ENCODE measurements at places on chromosomes 3 and 15. TPM values are rescaled to one million over a fixed set of nuclear protein-coding genes. Genes with fewer than 3 reads are reported as not detected.

- no peak for DNase-seq
- no peaks in the 10 kb centered on the region for H3K4me1 ChIP-seq
- no peak overlapping the region for H3K4me3 ChIP-seq
- no peak overlapping the region for H3K27ac ChIP-seq
These were observed 201.4 kb downstream of the UBE3A start for GRCh38 chr15:25237291-25237978.

DNA sequence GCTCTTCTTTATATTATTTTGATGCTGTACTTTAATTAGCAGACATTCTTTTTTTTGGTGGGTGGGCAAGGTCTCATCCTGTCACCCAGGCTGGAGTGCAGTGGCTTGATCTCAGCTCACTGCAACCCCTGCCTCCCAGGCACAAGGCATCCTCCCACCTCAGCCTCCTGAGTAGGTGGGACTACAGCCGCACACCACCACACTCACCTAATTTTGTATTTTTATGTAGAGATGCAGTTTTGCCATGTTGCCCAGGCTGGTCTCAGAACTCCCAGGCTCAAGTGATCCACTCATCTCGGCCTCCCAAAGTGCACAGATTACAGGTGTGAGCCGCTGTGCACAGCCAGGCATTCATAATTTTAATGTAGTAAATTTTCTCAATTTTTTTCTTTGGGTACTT, 608.1 kb downstream of the ZNF385D start:
- H3K36me3 ChIP-seq: no peaks in the 10 kb centered on the region
- 0 out of 2 replicates have a peak, but pooled peaks cover 13% of the 10 kb centered on the region for H3K4me1 ChIP-seq
- H3K27me3 ChIP-seq: no peaks in the 10 kb centered on the region
- DNase-seq: no peak
- H3K4me3 ChIP-seq: no peak overlapping the region

DNA sequence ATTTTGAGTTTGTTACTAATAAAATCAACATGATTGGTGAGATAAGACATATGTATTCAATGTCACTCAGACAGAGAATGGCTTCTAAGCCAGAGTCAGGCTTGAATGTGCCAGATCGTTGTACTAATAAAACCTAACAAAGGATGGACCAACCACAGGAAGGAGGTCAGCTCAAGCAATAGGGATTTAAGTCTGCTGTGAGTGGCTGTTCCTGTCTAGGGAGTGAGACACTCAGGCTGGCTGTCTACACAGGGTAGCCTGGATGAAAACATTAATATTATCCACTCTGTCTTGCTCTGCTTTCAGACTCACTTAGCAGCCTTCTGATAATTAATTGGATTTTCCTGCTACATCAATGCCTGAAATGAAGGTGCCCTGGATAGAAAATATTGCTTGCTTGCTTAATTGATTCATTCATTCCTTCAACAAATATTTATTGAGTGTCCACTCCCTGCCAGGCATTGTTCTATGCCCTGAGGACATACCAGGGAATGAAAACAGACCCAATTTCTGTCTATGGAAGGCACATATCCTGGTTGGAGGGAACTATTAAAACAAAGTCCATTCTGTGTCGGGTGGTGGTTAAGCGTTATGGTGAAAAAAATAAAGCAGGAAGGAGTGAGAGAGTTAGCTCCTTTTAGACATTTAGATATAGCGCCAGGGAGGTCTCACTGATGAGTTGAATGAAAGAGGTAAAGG, 239.4 kb downstream of the CHST2 start:
- no peak overlapping the region for H3K4me3 ChIP-seq
- H3K27ac ChIP-seq: no peak overlapping the region
- H3K4me1 ChIP-seq: no peaks in the 10 kb centered on the region
- DNase-seq: no peak
- H3K36me3 ChIP-seq: no peaks in the 10 kb centered on the region
- no peaks in the 10 kb centered on the region for H3K27me3 ChIP-seq

Gene TMEM40
- total RNA-seq: 0.14 TPM

DNA sequence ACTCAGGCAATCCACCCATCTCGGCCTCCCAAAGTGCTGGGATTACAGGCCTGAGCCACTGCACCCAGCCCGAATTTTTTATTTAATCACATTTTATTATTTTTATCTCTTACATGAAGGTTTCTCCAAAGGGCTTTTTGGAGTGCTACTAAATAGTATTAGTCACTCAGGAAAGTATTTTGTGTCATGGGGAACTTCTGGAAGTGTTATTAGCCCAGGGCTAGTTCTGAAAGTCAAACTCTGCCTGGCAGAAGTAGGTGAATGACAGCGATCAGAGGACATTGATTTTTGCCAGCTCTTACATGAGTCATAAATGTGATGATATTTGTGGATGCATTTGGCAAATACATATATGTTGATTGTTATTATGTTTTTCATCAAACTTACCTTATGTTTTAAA, 48.7 kb downstream of the ZPLD1 start:
- no peak overlapping the region for H3K4me3 ChIP-seq
- no peak overlapping the region for H3K27ac ChIP-seq
- H3K4me1 ChIP-seq: no peaks in the 10 kb centered on the region
- no peaks in the 10 kb centered on the region for H3K27me3 ChIP-seq

GRCh38 chr15:96272427-96272826, 58.1 kb upstream of the NR2F2 start:
- H3K27ac ChIP-seq: no peak overlapping the region
- H3K36me3 ChIP-seq: no peaks in the 10 kb centered on the region
- no peak overlapping the region for H3K4me3 ChIP-seq
- H3K4me1 ChIP-seq: 0 out of 2 replicates have a peak, but pooled peaks cover 5% of the 10 kb centered on the region
- no peak for DNase-seq

- peaks cover 11% of the 10 kb centered on the region for H3K4me1 ChIP-seq
- no peak overlapping the region for H3K4me3 ChIP-seq
- no peak for DNase-seq
- H3K36me3 ChIP-seq: no peaks in the 10 kb centered on the region
- H3K27me3 ChIP-seq: no peaks in the 10 kb centered on the region
These were observed 46.8 kb downstream of the EOMES start for GRCh38 chr3:27675287-27675686.

- DNase-seq: peak; percentile 89
- no peak overlapping the region for H3K27ac ChIP-seq
- peak overlapping the region; percentile 68 for H3K4me3 ChIP-seq
- H3K4me1 ChIP-seq: peaks cover 44% of the 10 kb centered on the region
These were observed 9.7 kb downstream of the EOMES start for GRCh38 chr3:27712136-27713077.

Gene C3orf70
- total RNA-seq: 1.5 TPM

- H3K4me3 ChIP-seq: no peak overlapping the region
- H3K27ac ChIP-seq: no peak overlapping the region
- H3K4me1 ChIP-seq: no peaks in the 10 kb centered on the region
- DNase-seq: no peak
- no peaks in the 10 kb centered on the region for H3K36me3 ChIP-seq
These were observed 57.3 kb upstream of the MYRIP start for GRCh38 chr3:39752019-39752637.

- H3K36me3 ChIP-seq: no peaks in the 10 kb centered on the region
- H3K4me3 ChIP-seq: no peak overlapping the region
- H3K27ac ChIP-seq: no peak overlapping the region
- H3K4me1 ChIP-seq: no peaks in the 10 kb centered on the region
These were observed 905.6 kb downstream of the NAALADL2 start for GRCh38 chr3:175764722-175765121.

- H3K4me1 ChIP-seq: no peaks in the 10 kb centered on the region
- no peaks in the 10 kb centered on the region for H3K27me3 ChIP-seq
- peaks cover 18% of the 10 kb centered on the region for H3K36me3 ChIP-seq
- DNase-seq: no peak
These were observed 196.8 kb downstream of the GOLGA6L6 start for GRCh38 chr15:20344601-20345400.

Gene CRABP1
- 127 TPM for total RNA-seq

DNA sequence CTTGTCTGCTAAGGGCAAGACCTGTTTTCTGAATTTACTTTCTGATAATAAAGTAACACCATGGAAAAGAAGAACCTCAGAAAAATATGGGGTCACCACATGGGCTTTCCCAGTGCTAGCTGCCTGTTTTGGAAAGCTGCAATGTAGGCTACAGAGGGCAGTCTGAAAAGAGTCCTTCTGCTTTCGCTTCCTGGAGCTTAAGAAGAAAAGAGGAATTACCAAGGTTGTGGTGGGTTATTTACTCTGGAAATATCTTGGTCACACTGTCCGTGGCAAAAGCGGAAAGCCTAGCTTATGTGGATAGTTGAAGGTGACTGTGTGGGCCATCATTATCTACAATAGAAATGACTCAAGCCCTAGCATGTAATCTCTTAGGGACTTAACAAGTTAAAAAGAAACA, 31.7 kb upstream of the IP6K2 start:
- H3K4me3 ChIP-seq: no peak overlapping the region
- no peak overlapping the region for H3K27ac ChIP-seq
- no peaks in the 10 kb centered on the region for H3K36me3 ChIP-seq
- DNase-seq: no peak
- no peaks in the 10 kb centered on the region for H3K4me1 ChIP-seq

Gene TLR9
- total RNA-seq: not detected

DNA sequence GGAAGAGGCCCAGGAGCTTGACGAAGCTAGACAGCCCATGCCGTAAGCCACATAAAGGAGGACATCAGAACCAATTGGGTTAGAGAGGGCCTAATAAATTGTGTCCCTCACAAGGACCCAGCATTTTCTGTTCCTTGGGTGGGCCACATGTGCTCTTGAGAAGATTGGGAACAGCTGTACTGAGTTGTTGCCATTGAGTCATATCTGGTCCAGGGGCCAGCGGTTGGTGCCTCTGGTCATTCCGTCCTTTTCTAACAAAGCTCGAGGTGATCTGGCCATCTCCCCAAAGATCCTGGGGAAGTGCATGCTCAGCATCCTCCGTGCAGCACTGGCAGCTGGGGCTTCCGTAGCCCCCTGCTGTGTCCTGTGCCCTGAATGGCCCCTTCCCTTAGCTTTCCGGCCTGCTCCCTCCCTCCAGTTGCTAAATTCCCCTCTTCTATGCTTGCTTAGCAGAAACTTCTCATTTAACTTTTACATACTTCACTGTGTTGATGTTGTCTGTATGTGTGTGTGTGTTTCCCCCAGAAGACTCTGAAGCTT, 73.0 kb downstream of the EEFSEC start:
- no peaks in the 10 kb centered on the region for H3K27me3 ChIP-seq
- H3K4me1 ChIP-seq: peaks cover 4% of the 10 kb centered on the region
- no peak overlapping the region for H3K27ac ChIP-seq
- H3K4me3 ChIP-seq: no peak overlapping the region
- peaks cover 12% of the 10 kb centered on the region for H3K36me3 ChIP-seq

GRCh38 chr3:39205131-39205530, 12.7 kb upstream of the XIRP1 start:
- no peaks in the 10 kb centered on the region for H3K27me3 ChIP-seq
- H3K4me3 ChIP-seq: no peak overlapping the region
- no peaks in the 10 kb centered on the region for H3K36me3 ChIP-seq
- no peak overlapping the region for H3K27ac ChIP-seq
- DNase-seq: no peak

DNA sequence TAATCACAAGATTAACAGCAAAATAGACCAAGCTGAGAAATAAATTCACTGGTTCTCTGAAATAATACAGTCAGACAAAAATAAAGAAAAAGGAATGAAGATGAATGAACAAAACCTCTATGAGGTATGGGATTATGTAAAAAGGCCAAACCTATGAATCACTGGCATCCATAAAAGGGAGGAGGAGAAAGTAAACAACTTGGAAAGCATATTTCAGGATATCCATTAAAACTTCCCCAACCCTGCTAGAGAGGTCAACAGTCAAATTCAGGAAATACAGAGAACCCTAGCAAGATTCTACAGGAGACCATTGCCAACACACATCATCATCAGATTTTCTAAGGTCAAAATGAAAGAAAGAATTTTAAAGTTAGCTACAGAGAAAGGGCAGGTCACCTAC, 649.7 kb upstream of the CBLB start:
- no peak for DNase-seq
- H3K27me3 ChIP-seq: no peaks in the 10 kb centered on the region
- no peaks in the 10 kb centered on the region for H3K36me3 ChIP-seq
- H3K4me1 ChIP-seq: no peaks in the 10 kb centered on the region
- no peak overlapping the region for H3K27ac ChIP-seq

GRCh38 chr3:182811269-182811596, 17.9 kb downstream of the ATP11B start:
- H3K36me3 ChIP-seq: no peaks in the 10 kb centered on the region
- H3K4me3 ChIP-seq: no peak overlapping the region
- H3K27me3 ChIP-seq: no peaks in the 10 kb centered on the region
- H3K27ac ChIP-seq: no peak overlapping the region

GRCh38 chr3:125186800-125187598, 25.5 kb downstream of the SLC12A8 start:
- no peaks in the 10 kb centered on the region for H3K27me3 ChIP-seq
- no peaks in the 10 kb centered on the region for H3K36me3 ChIP-seq
- no peak for DNase-seq
- H3K4me3 ChIP-seq: no peak overlapping the region
- H3K4me1 ChIP-seq: peaks cover 13% of the 10 kb centered on the region

Gene OR5K2
- total RNA-seq: not detected

DNA sequence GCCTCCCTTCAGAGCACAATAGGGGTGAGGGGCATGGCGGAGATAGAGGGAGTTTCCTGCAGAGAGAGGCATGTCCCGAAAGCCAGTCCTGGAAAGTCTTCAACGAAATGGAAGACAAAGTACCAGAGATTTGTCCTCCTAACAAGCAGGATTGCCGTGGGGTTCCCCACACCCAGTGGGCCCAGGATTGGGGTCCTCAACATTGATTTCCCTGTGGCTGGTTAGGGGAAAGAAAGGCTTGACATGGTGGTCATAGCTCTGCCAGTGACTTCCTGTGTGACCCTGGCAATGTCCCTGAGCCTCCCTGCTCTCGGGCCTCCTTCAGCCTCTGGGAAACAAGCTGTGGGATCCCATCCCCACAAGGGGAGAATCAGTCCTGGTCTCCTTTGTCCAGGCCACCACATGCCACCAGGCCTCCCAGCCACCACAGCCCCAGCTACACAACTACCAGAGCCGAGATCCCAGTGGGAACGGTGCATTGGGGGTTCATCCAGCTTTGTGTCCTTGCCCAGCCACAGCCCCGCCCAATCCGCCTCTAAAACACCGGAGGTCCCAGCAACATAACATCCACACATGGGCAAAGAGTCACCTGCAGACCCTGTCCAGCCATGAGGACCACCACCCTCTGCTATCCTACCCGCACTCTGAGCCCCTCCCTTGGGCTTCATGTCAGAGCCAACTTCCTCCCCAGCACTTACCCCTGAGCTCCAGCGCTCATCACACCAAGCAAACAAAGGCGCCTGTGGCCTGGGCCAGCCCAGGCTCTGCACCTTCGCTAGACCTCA, 63.0 kb downstream of the ADAMTS17 start:
- H3K36me3 ChIP-seq: no peaks in the 10 kb centered on the region
- no peaks in the 10 kb centered on the region for H3K27me3 ChIP-seq
- DNase-seq: no peak
- no peak overlapping the region for H3K4me3 ChIP-seq

GRCh38 chr3:13119471-13120220, 46.4 kb upstream of the IQSEC1 start:
- no peaks in the 10 kb centered on the region for H3K4me1 ChIP-seq
- no peaks in the 10 kb centered on the region for H3K36me3 ChIP-seq
- no peaks in the 10 kb centered on the region for H3K27me3 ChIP-seq
- no peak overlapping the region for H3K27ac ChIP-seq
- H3K4me3 ChIP-seq: no peak overlapping the region
- DNase-seq: no peak

GRCh38 chr15:49898097-49898496, 220.9 kb downstream of the ATP8B4 start:
- H3K27me3 ChIP-seq: no peaks in the 10 kb centered on the region
- no peak overlapping the region for H3K4me3 ChIP-seq
- no peaks in the 10 kb centered on the region for H3K36me3 ChIP-seq
- no peak overlapping the region for H3K27ac ChIP-seq
- DNase-seq: no peak
- peaks cover 27% of the 10 kb centered on the region for H3K4me1 ChIP-seq

Gene LIPC
- not detected for total RNA-seq

GRCh38 chr15:91228383-91228782, 128.3 kb downstream of the SV2B start:
- no peaks in the 10 kb centered on the region for H3K4me1 ChIP-seq
- DNase-seq: no peak
- H3K27ac ChIP-seq: no peak overlapping the region
- H3K4me3 ChIP-seq: no peak overlapping the region
- no peaks in the 10 kb centered on the region for H3K27me3 ChIP-seq

Data from GM23338 (cell line).